ENCODE measurements at places on chromosomes 13 and 19. TPM values are rescaled to one million over a fixed set of nuclear protein-coding genes. Genes with fewer than 3 reads are reported as not detected.

The VSIG10L gene
- total RNA-seq, result 0.27 TPM

DNA sequence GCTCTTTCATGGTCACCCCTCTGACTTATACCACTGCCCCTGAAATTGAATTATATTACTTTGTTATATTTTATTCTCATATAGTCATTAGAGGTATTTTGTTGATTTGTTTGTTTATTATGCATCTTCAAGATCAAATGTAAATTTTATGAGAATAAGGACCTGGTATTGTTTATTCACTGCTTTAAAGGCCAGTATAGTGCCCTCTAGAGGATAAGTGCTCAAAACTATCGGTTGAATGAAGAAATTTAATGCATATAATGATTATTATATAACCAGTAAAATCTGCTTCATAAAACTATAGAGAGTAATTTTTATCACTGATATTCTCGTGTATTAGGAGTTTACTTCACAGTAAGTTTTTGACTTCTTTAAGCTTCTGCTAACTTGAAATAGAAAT is 1401.9 kb downstream of the SLITRK1 start:
- DNase-seq, result no peak

DNA sequence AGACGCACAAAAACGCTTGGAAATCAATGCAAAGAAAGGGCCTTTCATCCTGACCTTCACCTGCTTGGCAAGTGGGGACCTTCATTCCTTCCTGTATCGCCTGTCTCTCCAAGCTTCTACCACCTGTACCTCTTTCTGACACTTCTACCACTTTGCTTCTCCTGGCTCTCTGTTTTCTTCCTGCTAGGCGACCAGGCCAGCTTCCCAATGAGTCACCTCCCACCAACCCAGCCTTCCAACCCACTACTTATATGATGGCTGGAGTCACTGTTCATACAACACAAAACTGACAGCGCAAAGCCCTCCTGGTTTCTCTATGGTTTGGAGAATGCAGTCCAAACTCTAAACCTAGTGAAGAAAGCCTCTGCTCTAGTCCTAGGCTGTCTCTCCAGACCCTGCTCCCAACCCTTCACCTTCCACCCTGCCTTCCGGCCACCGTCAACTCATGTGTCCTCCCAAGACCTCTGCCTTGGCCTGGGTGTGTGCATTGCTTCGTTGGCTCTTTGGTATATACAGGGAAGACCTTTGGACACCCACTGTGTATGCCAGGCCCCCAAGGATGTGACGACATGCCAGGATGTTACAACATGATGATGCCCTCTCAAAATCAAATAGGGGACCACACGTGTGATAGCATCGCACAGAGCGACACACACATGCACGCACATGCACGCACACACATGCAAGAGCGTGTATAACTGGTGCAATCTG is 148.5 kb downstream of the STK24 start:
- no peak for DNase-seq

The OR4F17 gene
- not detected for total RNA-seq

DNA sequence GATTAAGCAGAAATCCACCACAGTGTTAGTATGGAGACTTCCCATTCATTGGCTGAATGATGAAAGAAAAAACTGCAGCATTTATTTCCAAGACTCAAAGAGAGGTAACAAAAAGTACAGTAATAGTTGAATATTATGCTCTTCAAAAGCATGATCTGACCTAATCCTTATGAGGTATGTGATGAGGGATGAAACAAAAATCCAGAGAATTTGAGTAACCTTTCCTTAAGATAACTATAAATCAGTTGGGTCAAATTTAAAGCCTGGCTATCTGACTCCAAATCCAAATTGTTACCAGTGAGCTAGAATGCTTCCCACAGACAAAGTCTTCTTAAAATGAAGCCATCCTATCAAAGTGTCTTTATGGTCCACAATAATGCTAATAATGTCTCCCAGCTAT is 38.1 kb downstream of the NUFIP1 start:
- DNase-seq, result peak; percentile 43

GRCh38 chr13:98784666-98785065 is 32.2 kb upstream of the SLC15A1 start:
- no peak for DNase-seq

GRCh38 chr19:14659874-14660489 is 14.7 kb downstream of the ADGRE3 start:
- no peak for DNase-seq

DNA sequence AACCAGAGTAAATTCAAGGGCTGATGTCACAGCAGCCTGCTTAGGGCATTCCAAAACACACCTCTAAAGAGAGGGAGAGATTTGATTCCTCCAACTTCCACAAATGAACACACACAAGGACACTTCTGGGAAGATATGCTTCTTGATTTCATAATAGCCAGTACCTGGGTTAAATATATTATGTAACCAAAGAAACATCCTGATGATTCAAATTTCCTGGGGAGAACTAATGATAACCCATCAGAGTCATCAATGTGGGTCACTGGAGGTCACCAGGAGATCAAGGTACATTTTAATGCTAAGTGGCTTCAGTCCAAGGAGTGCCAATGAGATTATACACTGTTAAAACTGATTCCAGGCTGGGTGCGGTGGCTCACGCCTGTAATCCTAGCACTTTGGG is 54.0 kb upstream of the DOCK9 start:
- no peak for DNase-seq

GRCh38 chr19:47411101-47411500 is 8.2 kb downstream of the MEIS3 start:
- no peak for DNase-seq

DNA sequence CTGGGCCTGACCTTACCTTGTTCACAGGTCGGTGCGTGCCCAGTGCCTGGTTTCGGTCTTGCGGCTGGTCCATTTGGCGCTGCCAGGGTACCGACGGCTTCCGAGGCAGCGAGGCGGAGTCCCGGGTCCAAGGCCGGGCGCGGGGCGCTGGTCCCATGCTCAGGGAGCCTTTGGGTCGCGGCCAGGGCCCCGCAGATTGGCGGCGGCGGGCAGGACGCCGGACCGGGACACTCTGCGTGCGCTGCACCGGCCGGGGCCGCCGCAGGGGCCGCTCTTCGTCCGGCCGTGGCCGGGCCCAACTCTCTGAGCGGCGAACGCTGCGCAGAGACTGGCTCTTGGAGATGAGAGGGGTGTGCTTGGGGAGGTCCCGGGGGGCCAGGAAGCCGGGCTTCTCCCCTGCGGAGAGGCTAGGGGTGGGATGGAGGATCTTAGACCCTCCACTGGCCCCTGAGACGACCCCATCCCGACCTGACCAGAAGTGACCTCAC is 3.4 kb upstream of the WIZ start:
- DNase-seq, result no peak

The FCHO1 gene
- total RNA-seq, result 0.36 TPM

The CABP5 gene
- total RNA-seq, result not detected

- no peak for DNase-seq
Measured at GRCh38 chr19:45591004-45591637, 6.5 kb upstream of the OPA3 start.

DNA sequence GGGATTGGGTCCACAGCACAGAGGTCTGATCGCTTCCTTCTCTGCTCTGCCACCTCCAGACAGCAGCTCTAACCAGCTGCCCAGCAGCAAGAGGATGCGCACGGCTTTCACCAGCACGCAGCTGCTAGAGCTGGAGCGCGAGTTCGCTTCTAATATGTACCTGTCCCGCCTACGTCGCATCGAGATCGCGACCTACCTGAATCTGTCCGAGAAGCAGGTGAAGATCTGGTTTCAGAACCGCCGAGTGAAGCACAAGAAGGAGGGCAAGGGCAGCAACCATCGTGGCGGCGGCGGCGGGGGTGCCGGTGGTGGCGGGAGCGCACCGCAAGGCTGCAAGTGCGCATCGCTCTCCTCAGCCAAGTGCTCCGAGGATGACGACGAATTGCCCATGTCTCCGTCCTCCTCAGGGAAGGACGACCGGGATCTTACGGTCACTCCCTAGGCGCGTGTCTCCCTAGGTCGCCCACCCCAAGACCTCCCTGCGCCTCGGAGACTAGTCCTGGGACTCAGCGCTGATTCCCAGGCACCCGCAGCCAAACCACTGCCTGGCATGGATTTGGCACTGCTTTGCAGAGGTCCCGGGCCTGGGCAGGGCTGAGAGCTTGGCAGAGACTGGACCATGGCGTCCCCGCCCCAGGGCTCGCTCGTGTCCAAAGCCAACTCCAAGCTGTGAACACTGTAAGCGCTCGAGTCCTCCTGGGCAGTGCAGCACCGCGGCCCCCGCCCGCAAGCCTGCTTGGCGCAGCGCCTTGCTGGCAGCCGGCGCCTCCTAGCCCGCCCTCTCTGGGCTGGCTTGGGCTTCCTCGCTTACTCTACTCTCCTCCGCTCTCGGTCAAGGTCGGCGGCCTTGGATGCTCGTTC is 1.5 kb downstream of the GSX1 start:
- no peak for DNase-seq

GRCh38 chr19:38020311-38020710 is 113.3 kb downstream of the SIPA1L3 start:
- no peak for DNase-seq

DNA sequence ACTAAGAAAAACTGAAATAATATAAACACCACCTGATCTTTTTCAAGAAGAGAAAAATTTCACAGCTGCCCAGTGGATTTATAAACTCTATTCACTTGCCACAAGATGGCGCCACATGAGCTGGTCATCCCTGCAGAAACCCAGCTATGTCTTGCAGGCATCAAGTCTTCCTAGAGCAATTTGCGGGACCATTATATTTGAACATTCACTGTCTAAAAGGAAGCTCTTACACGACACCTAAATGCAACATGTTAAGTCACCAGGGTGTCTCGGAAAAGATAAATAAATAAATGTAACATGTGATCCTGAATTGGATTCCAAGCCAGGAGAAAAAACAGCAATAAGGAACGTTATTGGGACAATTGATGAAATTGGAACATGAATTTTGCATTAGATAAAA is 20.3 kb upstream of the AKT2 start:
- DNase-seq, result peak; percentile 92

The PROSER1 gene
- total RNA-seq, result 10.6 TPM

The LILRB5 gene
- not detected for total RNA-seq
